ENCODE measurements at places on chromosomes 4 and X.

DNA sequence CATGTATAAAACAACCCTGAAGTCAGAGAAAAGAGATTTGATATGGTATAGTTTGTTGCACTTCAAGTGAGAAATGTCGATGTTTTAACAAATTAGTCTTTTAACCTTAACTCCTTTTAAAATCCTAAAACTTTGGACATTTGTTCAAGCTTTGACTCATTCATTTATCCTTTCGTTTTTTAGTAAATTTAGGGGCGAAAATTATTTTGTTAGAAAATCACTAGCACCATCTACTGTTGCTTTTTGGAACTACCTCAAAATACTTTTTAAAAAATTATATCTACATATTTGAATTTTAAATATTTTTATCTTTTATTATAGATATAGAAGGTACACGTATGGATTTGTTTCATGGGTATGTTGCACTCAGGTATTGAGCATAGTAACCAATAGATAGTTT, 165.1 kb upstream of the POF1B start:
- DNase-seq = peak; percentile 0

- no peak for DNase-seq
These were observed 5.0 kb downstream of the OPRPN start for GRCh38 chr4:70402762-70403161.

DNA sequence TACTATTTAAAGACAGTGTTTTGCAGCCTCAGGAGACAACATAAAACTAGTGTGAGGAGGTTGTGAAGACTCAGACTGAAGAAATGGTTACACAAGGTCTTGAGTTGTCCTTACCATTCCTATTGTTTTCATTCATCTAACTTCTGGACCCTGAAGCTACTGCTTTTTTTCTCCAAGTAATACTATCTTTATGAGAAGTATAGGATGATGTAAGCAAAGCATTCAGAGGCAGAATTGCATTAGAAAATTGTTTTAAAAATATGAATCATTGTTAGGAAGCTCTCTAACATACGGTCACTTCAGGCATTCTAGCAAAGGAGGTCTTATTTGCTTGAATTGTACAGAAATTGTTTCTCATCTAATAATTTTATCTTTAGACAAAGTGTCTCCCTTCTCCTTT, 357.8 kb downstream of the TLL1 start:
- peak; percentile 8 for DNase-seq

GRCh38 chr4:140256335-140256734, 102.4 kb upstream of the MAML3 start:
- peak; percentile 87 for DNase-seq

DNA sequence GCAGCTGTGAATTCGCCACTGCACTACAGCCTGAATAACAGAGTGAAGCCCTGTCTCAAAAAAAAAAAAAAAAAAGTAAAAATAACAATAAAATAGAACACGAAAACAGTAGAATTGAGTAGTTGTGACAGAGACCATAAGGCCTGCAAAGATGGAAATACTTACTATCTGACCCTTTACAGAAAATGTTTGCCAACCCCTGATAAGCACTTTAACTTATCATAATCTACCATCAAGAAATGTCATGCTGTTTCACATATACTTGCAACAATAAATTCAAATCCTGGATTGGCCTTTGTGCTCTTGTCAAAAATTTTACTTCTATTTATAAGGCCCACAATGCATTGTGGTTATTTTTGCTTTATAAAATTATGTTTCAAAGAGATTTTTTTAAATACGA, 75.5 kb downstream of the ING2 start:
- no peak for DNase-seq

Data from ELR (cell line).